ENCODE measurements at places on chromosomes 5 and 9.

DNA sequence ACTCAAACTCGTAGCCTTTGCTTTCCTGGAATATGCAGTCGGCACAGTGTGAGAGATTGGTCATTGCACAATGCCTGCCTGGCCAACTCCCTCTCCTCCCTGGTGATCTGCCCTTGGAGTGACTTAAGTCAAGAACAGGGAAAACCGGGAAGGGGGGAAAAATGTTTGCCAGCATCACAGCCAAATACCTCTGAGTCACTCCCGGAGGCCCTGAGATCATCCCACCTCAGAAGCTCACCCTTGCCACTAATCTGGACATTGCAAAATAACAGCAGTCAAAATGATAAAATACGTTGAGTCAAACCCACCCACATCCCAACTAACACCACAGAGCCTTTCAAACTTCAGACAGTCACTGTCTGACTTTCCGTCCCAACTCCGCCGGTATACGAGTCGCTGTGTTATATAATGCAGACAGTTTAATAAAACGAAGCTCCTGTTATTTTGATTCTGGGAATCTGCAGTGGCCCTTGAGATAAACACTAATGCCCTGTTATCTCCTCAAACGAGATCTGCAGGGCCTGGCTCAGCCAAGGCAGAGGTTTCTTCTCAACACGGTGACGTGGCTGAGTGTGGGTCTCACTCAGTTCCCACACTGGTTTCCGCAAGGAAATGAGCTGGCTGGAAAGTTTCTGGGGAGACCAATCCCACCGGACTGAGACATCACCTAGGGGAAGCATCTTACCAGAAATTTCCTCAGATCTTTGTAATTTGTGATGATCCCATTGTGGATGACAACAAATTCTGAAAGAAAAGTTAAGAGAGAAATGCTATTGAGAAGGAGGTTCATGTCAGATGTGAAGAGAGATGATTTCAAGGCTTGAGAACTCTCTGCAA is 22.1 kb downstream of the GFPT2 start:
- no peak for DNase-seq

GRCh38 chr9:127700140-127700539 is 6.6 kb upstream of the CFAP157 start:
- no peak for DNase-seq

DNA sequence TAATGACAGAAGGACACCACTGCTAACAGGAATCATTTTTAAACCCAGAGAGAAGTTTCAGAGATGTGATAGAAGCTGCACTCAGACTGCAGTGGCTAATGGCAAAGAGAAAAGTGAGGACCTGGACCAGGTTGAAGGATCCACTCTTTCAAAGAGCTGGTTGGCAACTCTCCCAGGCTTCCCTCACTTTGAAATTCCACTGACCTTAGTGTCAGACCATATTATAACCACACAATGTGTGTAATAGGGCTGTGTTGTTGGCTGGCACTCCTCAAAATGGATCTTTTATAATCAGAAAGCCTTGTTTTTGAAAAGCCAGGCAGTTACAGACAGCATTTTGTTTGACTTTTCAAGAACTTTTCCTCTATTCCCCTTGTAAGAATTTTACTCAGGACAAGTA is 280.7 kb downstream of the PRELID2 start:
- DNase-seq, result no peak

DNA sequence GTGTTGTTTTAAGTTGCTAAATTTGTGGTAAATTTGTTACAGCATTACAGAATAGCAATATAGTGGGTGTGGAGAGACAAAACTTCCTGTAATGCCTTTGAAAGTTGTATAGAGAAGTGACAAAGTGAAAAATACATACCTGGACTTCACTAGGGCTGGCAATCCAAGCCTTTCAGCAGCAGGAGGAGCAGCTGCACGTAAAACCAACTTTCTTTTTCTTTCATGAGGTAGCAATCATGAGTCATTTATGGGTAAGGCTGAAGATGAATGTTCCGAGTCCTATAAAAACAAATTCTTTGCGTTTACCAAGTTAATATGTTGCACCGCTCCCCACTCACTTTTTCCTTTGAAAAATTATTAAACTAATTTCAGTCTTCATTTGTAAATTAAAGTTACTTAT is 1138.2 kb downstream of the TAF11L14 start:
- DNase-seq, result no peak

- no peak for DNase-seq
These were observed 20.4 kb downstream of the FBXO10 start for GRCh38 chr9:37555786-37556185.

GRCh38 chr5:45604092-45604491 is 92.1 kb downstream of the HCN1 start:
- DNase-seq, result no peak

- DNase-seq, result no peak
These were observed 3.6 kb downstream of the GDNF start for GRCh38 chr5:37836235-37836591.

- DNase-seq, result no peak
These were observed 1.3 kb downstream of the SPTAN1 start for GRCh38 chr9:128553728-128554127.

GRCh38 chr5:109589986-109590385 is 99.7 kb upstream of the MAN2A1 start:
- peak; percentile 34 for DNase-seq

GRCh38 chr9:114026335-114026734 is 51.8 kb downstream of the AMBP start:
- DNase-seq, result no peak

- no peak for DNase-seq
These were observed 3.6 kb downstream of the GLDC start for GRCh38 chr9:6641961-6642360.

GRCh38 chr5:77768978-77769377 is 7.2 kb downstream of the TBCA start:
- DNase-seq, result no peak

DNA sequence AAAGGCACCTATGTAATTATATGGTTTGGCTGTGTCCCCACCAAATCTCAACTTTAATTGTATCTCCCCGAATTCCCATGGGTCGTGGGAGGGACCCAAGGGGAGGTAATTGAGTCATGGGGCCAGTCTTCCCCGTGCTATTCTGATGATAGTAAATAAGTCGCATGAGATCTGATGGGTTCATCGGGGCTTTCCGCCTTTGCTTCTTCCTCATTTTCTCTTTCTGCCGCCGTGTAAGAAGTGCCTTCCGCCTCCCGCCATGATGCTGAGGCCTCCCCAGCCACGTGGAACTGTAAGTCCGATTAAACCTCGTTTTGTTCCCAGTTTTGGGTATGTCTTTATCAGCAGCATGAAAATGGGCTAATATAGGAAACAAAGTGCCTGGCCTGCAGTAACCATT is 56.6 kb downstream of the TSPAN17 start:
- no peak for DNase-seq

GRCh38 chr5:132822650-132823480 is 7.6 kb downstream of the SHROOM1 start:
- no peak for DNase-seq

DNA sequence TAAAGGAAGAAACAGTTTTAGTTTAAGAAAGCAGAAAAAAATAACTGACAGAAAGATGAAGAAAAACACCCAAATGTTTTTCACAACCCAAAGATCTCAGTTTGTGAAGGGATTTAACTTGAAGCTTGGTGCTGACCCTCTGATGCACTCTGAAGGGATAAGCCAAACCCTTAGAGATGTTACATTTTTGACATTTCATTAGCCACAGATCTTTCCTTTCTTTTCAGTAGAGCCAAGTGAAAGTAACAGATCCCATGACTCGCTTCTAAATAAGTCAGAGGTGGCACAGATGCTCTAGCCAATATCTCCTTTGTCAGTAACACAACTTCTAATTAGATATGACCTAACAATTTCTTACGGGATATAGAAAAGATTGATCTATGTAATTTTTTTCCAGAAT is 394.5 kb upstream of the EDIL3 start:
- DNase-seq, result no peak

GRCh38 chr5:145718956-145719355 is 116.2 kb downstream of the PRELID2 start:
- DNase-seq, result no peak

DNA sequence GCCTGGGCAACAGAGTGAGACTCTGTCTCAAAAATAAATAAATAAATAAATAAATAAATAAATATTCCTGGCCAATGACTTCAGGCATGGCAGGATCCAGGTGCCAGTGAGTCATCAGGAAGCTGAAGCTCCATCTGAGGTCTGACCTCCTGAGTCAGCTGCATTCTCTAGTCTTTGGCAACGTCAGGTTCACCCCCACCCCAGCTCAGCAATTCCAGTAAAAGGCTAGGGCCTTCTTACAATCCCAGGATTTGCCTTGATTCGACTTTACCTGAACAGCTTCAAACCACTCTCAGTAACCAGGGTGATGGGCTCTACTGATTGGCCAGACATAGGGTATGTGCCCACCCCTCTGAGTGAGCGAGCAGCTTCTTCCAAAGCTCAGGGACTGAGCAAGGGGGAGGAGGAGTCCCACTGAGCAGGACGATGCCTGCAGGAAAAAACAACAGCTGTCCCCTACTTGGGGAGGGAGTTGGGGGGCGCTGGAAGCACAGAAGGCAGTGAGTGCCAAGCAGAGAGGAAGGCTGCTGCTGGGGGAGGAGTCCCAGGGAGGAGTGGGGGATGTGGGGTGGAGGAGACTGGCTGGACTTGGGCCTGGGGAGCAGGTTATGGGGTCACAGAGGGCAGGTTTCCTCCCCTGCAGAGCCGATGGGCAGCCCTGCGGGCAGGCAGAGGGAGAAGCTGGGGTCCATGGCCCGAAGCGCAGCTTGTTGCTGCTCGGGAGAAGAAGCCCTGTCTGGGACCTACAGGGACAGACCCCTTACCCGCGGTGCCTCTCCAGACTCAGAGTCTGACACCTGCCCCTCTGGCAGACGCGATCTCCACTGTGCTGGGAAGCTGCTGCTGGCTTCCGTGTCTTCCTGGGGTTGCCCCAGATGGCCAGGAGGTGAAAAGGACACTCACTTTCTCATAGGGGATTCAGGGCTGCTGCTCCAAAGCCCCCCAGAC is 25.9 kb upstream of the UNC5A start:
- no peak for DNase-seq

DNA sequence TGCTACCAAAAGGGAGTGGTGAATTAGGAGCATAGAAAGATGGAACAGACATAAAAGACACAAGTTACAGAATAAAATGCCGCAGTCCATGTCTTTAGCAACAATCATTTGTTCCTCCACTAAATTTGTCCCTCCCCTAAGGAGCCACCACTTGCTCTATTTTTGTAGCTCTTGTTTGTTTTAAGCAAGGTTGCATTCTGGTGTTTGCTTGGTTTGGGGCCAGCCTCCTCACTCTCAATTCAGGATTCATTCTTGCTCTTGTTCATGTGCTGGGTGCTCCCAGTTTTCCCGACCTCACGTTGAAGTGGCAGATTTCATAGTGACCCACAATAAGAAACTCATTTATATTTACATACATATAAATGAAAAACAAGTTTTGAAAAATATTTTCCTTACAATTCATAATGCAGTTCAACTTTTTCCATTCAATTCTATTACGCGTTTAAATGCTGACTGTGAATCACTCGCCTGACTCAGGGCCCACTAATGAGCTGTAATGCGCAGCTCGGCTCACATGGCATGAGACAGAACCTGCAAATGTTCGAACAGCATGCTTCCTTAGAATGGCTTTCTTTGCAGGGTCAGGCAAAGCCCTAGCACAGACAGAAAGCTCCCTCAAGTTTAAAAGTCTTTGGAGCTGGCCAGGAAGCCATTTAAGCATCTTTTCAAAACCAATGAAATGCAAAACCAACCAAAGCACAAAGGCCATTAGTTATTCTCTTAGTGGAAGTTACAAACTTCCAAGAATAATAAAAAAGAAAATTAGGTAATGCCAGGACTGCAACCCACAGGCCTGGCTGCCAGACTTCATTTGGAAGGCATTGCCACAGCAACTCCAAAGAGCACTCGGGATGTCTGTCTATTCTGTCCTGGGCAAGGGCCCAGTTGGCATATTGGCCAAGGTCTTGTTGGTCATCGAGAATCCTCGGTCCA is 41.7 kb downstream of the RETREG1 start:
- no peak for DNase-seq

DNA sequence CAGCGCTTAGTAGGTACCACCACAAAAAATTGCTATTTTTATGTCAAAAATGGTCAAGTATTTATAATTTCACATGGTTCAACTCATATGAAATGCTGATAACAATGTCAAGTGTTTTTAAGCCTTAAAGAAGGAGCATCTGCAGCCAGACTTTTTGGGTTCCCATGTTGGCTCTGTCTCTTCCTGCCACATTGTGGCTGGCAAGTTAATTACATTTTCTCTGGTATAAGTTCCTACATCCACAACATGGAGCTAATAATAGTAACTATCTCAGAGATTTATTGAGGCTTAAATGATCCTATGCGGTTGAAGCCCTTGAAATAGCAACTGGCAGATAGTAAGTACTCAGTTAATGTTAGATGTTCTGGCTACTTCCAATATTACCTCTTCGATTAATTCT is 5.4 kb downstream of the ATP10B start:
- DNase-seq, result no peak

GRCh38 chr5:62568800-62569432 is 9.7 kb upstream of the LRRC70 start:
- no peak for DNase-seq

DNA sequence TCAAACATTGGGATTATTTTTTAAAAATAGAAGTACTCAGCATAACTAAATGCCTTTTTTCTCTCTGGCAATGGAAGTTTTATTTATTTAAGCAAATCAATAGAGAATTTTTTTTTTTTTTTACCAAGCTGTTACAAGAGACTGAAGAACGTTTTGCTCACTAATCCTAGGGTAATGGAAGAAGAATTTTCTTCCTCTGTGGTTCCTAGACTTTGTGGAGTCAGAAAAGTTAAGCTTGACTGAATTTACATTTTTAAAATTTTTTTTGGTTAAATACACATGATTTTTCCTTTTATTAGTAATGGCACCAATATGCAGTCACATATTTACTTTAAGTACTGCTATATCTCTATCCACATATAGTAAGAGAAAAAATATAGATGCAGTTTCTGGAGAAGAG is 189.8 kb downstream of the PCSK1 start:
- DNase-seq, result no peak

- DNase-seq, result no peak
These were observed 5.8 kb downstream of the HMGCR start for GRCh38 chr5:75342836-75343235.

- DNase-seq, result no peak
These were observed 35.3 kb upstream of the TMED7 start for GRCh38 chr5:115661101-115661500.

DNA sequence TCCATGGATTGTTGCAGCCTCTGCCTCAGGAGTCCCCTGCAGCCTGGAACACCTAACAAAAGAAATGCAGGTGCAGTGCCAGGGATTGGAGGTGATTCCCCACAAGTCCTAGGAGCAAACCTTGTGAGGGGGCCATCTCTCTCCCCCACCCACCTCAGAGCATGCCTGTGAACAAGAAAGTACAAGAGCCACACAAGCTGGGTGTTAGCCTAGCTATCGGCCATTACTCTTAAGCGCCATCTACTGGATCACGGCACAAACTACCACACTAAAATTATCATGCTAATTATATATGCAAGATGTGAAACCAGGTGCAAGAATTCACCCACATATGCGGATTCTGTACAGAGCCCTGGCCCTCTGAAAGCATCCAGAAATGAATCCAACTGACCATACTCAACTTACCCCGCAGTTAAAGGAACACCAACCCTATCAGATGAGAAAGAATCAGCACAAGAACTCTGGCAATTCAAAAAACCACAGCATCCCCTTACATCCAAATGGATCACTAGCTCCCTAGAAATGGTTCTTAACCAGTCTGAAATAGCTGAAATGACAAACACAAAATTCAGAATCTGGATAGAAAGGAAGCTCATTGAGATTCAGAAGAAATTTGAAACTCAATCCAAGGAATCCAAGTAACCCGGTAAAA is 16.5 kb upstream of the PRSS3 start:
- peak; percentile 67 for DNase-seq

Data from CD4-positive, alpha-beta T cell treated with Interleukin-17A for 1 hour (primary cell).